ENCODE measurements at places on chromosomes 16 and 17.

GRCh38 chr17:56917559-56918296 lies 3.9 kb upstream of the TRIM25 start:
- no peak for DNase-seq

GRCh38 chr17:31673076-31673475 lies 186.0 kb downstream of the COPRS start:
- no peak for DNase-seq

GRCh38 chr17:78706271-78706915 lies 75.7 kb downstream of the CYTH1 start:
- DNase-seq: no peak

DNA sequence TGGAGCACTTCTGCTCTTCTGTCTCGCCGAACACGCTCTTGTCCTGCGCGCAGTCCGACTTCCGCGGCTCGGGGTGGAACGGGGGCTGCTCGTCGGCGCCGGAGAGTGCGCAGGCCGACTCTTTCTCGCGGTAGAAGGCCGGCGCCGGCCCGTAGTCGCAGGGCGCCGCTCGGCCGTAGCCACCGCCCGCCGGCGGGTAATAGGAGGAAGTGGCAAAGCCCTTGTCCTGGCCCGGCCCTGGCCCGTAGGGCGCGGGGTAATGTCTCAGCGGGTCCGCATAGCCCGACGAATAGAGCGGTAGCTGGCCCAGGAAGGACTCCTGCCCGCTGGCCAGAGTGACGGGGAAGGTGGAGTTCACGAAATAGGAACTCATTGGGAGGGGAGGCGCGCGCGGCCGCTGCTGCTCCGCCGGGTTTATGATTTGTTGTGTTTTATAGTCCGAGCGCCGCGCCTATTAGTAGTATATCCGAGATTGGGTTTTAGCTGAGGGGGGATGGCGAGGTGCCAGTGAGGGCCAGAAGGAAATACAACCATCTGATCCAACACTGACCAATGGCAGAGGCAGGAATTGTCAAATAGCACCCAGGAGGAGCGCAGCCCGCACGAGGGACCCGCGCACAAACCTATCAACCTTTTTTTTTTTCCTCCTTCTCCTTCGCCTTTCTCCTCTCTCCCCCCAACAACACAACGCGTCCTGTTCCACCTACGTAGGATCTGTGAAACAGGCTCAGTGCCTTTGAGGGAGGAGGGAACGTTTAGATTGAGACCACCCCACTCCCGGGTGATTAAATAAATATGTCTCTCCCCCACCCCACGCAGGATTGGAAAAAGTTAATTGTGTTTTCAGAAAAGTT lies 4.4 kb upstream of the HOXB5 start:
- no peak for DNase-seq

- no peak for DNase-seq
Observed at GRCh38 chr17:74466111-74466827, at the start of gene CD300A. CD300A (plus strand) TSS chr17:74466634; CDS start chr17:74466704, 70 bp downstream.

GRCh38 chr17:55417411-55418268 lies 4.0 kb downstream of the MMD start:
- DNase-seq: no peak

GRCh38 chr16:77874347-77874746 lies 86.0 kb downstream of the VAT1L start:
- no peak for DNase-seq

DNA sequence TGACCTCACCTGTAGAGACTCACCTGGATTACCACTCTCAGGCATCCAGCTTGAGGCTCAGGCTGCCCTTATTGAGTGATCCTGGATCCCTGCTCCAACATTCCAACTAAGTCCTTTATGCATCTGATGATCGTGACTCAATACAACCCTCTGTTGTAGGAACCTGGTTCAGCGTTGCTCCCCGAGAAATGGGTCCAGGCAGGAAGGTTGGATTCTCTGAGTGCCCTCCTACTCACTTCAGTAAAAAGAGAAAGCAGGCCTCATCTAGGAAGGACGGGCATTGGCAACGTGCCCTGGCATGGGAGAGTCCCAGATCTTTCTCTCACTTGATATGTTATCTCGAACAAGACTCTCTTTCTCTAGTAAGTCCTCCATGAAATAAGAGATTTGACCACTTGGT lies at the start of gene OR3A1:
TSS of gene OR3A1 (minus strand) at position 101 of the 400 bp plus-strand sequence. CDS start 5,778 bp downstream, outside the sequence.
- no peak for DNase-seq

GRCh38 chr17:3846437-3847164 lies 555 bp upstream of the NCBP3 start:
- no peak for DNase-seq

DNA sequence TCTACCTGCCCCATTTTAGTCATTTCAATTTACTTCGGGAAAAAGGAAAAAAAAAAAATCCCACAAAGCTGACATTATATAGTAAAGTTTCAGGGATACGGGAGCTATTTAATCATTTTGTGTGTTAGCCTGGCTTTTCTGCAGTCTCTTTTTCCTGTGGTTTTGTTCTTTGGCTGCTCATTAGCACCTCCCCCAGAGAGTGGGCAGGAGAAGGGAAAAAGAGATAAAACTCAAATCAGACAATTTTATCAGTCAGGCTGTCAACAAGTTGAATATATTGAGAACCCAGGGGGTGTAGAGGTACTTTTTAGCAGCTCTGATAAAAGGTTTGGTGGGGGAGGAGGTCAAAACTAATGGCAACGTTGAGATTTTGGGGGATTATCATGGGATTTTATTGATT lies 559.0 kb upstream of the PSMD7 start:
- DNase-seq: no peak

- no peak for DNase-seq
Observed at GRCh38 chr16:83316458-83316857, 491.3 kb upstream of the HSBP1 start.

GRCh38 chr17:27321372-27321771 lies 27.5 kb downstream of the WSB1 start:
- no peak for DNase-seq

- DNase-seq: peak; percentile 29
Observed at GRCh38 chr17:81412490-81413093, 17.3 kb downstream of the BAHCC1 start.

DNA sequence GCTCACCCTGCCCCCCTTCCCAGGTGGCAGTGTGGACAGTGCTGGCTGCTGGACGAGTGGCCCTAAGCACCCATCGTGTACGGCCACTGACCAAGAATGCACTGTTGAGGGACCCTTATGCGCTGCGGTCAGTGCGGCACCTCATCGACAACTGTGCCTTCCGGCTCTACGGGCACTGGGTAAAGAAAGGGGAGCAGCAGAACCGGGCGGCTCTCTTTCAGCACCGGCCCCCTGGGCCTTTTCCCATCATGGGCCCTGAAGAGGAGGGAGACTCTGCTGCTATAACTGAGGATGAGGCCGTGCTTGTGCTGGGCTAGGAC lies 5.1 kb downstream of the CFAP119 start:
- DNase-seq: no peak

- no peak for DNase-seq
Observed at GRCh38 chr16:72856797-72857196, 191.1 kb downstream of the ZFHX3 start.

DNA sequence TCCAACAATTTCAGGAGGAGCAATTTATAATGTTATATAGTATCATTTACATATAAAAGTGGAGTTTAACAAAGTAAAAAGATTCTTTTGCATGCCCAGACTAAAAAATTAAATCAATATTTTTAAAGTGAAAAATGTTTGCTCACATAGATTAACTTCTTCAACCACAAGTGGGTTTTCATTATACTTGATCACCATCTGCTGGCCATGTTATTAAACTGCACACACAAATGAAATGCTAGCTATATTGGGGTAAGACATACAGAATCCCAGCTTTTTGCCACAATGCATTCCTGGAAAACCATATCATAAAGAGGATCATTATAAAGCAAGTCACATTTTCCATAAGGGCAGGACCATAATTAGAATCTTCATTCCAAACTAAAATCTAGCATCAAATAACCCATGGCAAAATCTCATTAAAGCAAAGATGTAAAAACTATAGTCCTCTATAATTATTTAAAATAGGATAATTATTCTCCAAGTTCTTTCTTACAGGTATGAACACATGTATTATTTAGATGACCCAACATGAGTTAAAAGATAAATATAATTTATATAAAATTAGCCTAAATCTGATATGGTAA lies 26.3 kb downstream of the CEP112 start:
- no peak for DNase-seq

DNA sequence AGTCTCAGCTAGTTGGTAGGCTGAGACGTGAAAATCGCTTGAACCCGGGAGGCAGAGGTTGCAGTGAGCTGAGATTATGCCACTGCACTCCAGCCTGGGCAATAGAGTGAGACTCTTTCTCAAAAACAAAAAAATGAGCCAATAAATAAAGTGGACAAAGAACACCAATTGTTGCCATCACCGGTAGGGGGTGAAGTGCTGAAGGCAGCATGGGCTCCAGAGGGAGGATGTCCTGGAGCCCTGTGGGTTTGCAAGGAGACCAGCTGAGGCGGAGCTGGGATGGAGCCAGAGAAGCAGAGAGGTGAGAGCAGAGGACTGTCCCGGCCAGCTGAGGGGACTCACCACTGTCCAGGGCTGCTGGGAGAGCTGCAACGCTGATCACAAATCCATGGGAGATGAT lies 13.8 kb downstream of the CHST6 start:
- DNase-seq: no peak

DNA sequence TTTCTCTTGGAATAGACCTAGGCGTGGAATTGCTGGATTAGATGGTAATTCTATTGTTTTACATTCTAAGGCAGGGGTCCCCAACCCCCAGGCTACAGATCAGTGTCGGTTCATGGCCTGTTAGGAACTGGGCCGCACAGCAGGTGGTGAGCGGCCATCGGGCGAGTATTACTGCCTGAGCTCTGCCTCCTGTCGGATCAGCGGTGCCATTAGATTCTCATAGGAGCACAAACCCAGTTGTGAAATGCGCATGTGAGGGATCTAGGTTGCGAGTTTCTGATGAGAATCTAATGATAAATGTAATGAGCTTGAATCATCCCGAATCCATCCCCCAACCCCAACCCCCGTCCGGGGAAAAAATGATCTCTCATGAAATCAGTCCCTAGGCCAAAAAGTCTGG lies 23.0 kb downstream of the NLRC5 start:
- no peak for DNase-seq

All from stimulated activated CD8-positive, alpha-beta memory T cell treated with anti-CD3 and anti-CD28 coated beads, Interleukin-7, amount 100 ng/mL, for 1 hour (primary cell).